ENCODE measurements at places on chromosomes 4 and X.

- no peak for DNase-seq
Measured at GRCh38 chrX:130756233-130756632, 146.8 kb downstream of the ENOX2 start.

DNA sequence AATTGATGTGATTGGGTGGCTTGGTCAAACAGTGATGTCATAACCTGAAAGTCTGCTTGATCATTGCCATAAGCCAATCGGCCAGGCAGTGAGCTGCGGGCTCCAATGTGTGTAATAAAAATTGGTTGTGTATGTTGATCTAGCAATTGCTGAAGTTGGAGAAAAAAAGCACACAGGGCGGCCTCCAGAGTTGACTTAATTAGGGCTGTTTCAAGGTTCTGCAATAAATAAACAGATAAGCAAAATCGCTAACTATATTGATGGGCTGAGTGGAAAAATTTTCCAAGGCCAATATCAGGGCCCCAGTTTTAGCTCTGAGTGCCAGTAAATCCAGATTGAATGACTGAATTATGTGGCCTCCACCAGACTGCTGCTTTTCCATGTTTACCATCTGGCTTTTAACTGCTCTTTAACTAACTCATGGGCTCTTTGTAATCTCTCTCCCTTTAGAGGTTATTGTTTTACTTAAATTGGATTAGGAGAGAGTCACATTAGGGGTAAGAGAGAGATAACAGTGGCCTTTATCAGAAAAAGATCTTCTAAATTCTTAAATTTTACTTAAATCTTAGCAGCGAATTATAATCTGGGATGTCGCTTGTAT is 160.6 kb upstream of the WDFY3 start:
- DNase-seq, result no peak

DNA sequence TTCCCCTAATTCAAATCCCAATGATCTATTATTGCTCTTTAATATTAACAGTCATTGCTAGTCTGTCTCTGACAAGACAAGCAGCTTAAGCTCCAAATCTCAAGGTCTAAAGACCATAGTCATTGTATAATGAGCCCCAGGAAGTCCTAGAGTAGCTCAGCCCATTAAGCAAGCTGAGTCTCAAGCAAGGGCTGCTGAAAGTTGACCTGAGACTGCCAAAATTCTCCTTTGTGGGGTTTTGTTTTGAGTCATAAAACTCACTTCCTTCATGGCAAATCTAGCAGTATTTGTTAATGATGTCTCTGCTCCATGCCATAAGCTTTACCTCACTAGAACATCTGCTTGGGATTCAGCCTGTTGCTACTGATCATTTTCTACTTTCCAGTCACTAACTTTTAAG is 313.2 kb downstream of the ANTXR2 start:
- DNase-seq, result no peak

DNA sequence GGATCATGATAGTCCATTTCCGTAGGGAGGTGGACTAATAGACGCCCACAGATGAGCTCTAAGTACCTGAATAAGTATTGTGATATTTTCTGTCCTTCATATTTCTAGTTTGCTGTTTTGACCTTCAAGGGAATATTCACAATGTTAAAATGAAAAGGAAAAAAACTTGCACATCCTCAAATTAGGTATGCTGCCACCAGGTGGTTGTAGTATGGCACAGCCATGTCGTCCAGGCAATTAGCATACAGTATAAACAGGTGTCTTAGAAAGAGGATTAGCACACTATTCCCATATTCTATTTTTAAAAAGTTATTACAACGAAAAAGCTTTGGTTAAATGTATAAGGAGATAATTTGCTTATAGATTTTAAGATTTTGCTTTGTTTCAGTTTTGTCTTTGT is 802.0 kb downstream of the RPA4 start:
- peak; percentile 6 for DNase-seq

DNA sequence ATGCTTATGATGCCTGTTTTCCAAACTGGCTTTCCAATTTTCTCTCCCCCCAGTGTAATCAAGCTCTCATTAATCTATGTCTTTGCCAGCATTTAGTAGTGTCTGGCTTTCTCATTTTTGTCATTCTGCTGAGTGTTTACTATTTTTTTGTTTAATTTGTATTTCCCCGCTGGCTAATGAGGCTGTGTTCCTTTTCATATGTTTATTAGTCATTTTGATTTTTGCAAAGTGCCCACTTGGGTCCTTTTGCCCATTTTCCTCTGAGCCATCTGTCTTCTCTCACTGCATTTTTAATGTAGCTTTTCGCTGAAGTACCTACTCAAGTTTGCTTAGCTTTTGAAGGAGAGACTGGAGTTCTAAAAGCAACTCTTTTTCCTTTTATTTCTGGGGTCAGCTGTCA is 14.7 kb downstream of the DCK start:
- DNase-seq, result no peak

DNA sequence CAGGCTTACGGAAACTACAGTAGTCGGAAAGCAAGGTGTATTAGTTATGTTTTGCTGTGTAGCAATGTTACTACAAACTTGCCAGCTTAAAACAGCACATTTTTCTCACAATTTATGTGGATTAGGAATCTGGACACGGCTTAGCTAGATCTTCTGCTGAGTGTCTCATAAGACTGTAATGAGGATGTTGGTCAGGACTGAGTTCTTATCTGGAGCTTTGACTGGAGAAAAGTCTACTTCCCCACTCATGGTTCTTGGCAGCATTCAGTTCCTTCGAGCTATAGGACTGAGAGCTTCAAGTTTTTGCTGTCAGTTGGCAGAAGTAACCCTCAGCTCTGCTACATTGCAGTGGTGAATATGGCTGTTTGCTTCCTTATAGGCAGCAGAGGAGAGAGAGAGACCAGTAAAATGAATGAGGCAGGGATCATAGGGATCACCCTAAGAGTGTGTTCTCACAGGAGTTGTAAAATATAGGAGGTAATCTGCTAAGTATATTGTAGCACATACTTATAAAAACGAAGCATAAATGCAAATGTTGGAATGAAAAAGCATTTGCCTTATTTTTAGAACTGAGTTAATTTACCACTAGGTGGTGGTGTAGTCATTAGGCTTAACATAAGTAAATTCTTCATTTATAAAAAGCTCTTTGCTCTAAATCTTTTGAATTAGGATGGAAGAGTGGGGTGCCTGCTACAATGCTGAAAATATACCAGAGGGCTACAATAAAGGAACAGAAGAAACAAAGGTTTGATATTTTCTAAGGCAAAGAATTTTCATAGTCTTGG is 38.6 kb downstream of the ALG13 start:
- no peak for DNase-seq

- DNase-seq, result peak; percentile 75
Measured at GRCh38 chr4:142095886-142096605, 459.7 kb downstream of the IL15 start.

DNA sequence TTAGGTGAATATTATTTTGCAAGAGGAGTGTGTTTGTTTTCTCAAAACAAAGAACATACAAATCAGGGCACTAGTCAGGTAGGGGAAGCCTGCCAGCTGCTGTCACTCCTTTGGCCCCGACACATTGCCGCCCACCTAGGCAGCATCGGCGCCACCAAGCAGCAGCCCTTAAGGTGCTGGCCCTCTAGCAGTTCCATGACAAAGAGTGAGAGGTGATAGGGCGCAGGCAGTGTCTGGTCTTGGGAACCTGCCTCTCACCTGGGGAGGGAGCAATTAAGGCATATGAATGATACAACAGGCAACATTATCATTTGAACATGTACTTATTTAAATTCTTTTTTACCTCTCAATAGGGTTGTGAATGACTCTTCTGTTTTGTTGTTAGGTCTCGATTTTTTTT is 135.1 kb downstream of the PLS3 start:
- no peak for DNase-seq

- no peak for DNase-seq
Measured at GRCh38 chr4:142565771-142566170, 280.3 kb downstream of the INPP4B start.
